ENCODE measurements at places on chromosomes 5 and 9. TPM values are rescaled to one million over a fixed set of nuclear protein-coding genes. Genes with fewer than 3 reads are reported as not detected.

- no peak for DNase-seq
Measured at GRCh38 chr5:113162208-113162607, 185.6 kb downstream of the DCP2 start.

DNA sequence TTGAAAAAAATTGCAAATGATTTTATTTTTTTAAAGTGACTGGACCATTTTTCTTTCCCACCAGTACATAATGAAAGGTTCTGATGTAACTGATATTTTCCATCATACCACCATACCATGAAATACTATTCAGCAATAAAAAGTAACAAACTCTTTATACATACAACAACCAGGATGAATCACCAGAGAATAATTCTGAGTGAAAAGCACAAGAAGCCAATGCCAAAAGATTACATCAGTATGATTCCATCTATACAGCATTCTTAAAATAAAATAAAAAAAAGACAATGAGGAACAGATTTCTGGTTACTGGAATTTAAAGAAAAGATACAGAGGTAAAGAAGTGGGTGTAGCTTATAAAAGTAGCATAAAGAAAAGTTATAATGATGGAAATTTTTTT is 423.7 kb upstream of the ST8SIA4 start:
- no peak for DNase-seq

GRCh38 chr5:158808542-158808941 is 291.2 kb downstream of the EBF1 start:
- DNase-seq, result no peak

DNA sequence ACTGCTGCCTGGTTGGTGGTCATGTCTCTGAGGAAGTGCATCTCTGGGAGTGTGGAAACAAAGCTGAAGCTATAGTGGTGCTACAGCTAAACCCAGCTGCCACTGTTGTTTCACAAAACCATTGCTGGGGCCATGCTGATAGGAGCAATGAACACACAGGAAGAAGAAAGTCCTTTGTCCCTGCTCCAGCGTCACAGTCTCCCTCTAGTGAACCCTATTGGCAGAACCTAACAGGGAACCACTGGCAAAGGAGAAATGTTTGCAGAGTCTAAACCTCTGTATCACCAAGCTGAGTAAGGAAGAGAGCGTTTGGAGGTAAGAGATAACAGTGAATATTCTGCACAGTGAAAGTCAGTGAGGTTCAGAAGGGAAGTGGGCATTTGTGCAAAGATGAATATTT is 244.0 kb downstream of the YTHDC2 start:
- no peak for DNase-seq

GRCh38 chr5:122099060-122099790 is 21.2 kb upstream of the LOX start:
- DNase-seq, result peak; percentile 83

GRCh38 chr5:179343719-179344430 is 1.4 kb downstream of the ADAMTS2 start:
- DNase-seq, result peak; percentile 85

GRCh38 chr5:56233230-56233629 is at the start of gene ANKRD55:
TSS of gene ANKRD55 (minus strand) at chr5:56233330. CDS start at chr5:56232913, 417 bp downstream.
- no peak for DNase-seq

DNA sequence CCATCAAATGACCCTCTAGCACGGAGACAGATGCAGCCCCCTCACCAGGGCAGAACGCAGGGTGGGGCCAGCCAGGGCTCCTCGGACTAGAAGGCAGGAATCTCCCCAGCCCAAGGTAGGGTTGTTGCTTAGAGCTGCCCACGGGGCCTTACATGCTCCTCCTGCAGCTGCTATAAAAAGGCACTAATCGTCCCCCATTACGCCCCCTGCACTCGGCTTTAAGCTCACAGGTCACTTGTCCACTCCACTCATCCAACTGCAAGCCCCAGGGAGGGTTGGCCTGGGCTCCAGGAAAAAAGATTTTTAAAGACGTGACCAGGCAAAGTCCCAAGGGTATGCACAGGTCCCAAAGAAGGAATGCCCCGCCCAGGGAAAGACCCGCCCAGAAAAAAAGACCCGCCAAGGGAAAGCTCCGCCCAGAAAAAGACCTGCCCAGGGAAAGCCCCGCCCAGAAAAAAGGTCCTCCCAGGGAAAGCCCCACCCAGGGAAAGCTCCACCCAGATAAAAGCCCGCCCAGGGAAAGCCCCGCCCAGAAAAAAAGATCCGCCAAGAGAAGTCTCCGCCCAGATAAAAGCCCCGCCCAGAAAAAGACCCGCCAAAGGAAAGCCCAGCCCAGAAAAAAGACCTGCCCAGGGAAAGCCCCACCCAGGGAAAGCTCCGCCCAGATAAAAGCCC is 11.1 kb downstream of the GRIN1 start:
- no peak for DNase-seq

The DMRT3 gene
- total RNA-seq, result not detected

The IL7R gene
- total RNA-seq, result 3.4 TPM

The SHROOM1 gene
- 8.6 TPM for total RNA-seq
